Kidney epithelial cell (primary cell): ENCODE measurements at places on chromosomes 4 and X. TPM values are rescaled to one million over a fixed set of nuclear protein-coding genes. Genes with fewer than 3 reads are reported as not detected.

CT45A7 gene
- total RNA-seq: not detected in 2 replicates

TSPAN7 gene
- 1.5 and 2.0 TPM in 2 replicates for total RNA-seq

IGBP1 gene
- 54.7 and 64.2 TPM in 2 replicates for total RNA-seq

TBC1D19 gene
- 15.3 and 17.2 TPM in 2 replicates for total RNA-seq

VCX2 gene
- not detected in 2 replicates for total RNA-seq

CRLF2 gene
- total RNA-seq: not detected in 2 replicates

SLC10A7 gene
- 5.5 and 6.1 TPM in 2 replicates for total RNA-seq

AFM gene
- total RNA-seq: not detected in 2 replicates

UCP1 gene
- 0.58 TPM in 1 of 2 replicates, not detected in the other for total RNA-seq

PRKG2 gene
- 2.3 and 4.8 TPM in 2 replicates for total RNA-seq

SHOX gene
- not detected in 2 replicates for total RNA-seq

EREG gene
- 4.3 and 7.5 TPM in 2 replicates for total RNA-seq

S100G gene
- total RNA-seq: not detected in 2 replicates

MAB21L2 gene
- total RNA-seq: not detected in 2 replicates

EXOC1L gene
- total RNA-seq: not detected in 2 replicates

SOD3 gene
- total RNA-seq: 0.75 and 1.2 TPM in 2 replicates
